ENCODE measurements at places on chromosomes 4 and X. TPM values are rescaled to one million over a fixed set of nuclear protein-coding genes. Genes with fewer than 3 reads are reported as not detected.
A peak's percentile ranks its signal among the peaks of the same experiment; 100 is the strongest.

Gene USP51
- total RNA-seq: 3.5 TPM

Gene EXOC1L
- not detected for total RNA-seq

Gene DCAF4L1
- 0.12 TPM for total RNA-seq

DNA sequence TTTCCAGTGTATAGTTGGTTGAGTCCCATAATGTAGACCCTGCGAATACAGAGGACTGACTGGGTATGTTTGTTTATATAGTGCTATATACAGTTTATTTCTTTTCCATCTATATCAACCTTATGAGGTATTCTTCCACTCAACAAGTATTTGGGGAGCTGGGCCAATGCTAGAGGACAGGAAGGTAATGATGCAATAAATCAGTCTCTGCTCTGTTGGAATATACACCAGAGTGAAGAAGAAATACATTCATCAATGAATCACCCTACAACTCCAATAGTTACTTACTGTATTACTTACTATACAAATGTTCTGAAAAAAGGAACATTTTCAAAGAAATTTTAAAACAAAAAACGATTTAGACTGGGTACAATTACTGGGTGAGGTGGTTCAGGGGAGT is 2.1 kb upstream of the ARSJ start:
- no peak overlapping the region for H3K4me3 ChIP-seq
- no peak for DNase-seq

- no peak for DNase-seq
- H3K4me1 ChIP-seq: peaks cover 21% of the 10 kb centered on the region
- peaks cover 31% of the 10 kb centered on the region for H3K36me3 ChIP-seq
- H3K4me3 ChIP-seq: no peak overlapping the region
Observed at GRCh38 chrX:16653424-16653823, 3.5 kb downstream of the S100G start.

DNA sequence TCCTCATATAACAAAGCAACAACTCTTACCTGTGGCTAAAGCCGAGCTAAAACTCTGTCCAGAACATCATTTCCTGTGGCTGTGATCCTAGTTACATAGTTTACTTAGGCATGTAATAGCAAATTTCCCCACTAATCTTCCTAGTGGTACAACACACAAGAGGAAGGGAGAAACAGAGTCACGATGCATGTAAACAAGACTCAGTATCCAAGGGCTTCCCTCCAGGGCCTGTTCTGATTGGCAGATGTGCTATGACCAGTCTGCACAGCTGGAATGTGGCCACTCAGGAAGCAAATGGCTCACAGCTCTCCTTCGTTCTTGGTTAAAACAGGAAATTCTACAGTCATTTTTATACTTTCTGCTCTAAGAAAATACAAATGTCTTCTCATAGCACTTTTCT is 49.2 kb upstream of the PRSS48 start:
- H3K4me1 ChIP-seq: peaks cover 24% of the 10 kb centered on the region
- H3K36me3 ChIP-seq: no peaks in the 10 kb centered on the region
- peak overlapping the region; percentile 95 for H3K27ac ChIP-seq

DNA sequence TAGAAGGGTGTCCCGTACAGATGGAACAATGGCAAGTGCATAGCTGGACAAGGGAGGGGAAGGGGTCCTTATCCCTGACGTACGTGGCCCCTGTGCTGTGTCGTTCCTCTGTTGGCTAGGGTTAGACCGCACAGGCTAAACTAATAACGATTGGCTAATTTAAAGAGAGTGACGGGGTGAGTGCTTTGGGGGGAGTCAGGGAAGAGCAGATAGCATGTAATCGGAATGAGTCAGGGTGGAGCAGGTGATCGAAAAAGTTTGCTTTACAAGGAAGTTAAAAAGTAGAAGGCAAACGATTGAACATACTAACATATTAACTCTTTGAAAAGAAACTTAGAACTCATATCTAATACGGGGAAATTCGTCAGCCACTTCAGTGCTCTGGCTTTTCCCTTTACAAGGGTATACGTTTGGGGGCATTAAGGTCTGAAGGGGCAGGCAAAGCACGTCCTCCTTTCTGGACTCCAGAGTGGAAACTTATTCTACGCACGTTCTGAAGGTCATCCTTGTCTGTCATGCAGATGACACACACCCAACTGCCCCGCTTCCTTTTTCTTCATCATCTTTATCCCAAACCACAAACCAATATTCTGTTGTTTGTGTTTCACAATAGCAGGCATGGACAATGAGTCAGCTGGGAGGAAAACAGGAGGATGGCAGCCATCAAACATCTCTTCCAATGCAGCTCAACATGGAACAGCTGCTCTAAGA is 10.2 kb upstream of the CRLF2 start:
- no peak for DNase-seq
- no peak overlapping the region for H3K4me3 ChIP-seq
- no peak overlapping the region for H3K27ac ChIP-seq
- H3K36me3 ChIP-seq: no peaks in the 10 kb centered on the region

DNA sequence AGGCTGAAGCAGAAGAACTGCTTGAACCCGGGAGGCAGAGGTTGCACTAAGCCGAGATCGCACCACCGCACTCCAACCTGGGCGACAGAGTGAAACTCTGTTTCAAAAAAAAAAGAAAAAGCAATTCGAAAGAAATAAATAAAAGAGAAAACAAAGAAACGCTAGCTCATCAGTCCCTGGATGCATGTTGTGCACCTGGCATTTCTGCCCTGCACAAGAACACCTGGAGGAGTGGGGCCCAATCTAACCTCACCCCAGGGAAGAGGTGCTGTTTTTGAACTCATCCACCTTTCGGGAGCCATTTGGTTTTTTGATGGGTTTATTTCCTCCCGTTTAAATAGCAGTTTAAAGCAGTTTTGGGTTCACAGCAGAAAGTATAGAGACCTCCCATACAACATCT is 5.7 kb upstream of the MRFAP1 start:
- no peaks in the 10 kb centered on the region for H3K36me3 ChIP-seq
- no peak overlapping the region for H3K4me3 ChIP-seq
- no peak for DNase-seq
- H3K4me1 ChIP-seq: peaks cover 10% of the 10 kb centered on the region

- no peaks in the 10 kb centered on the region for H3K36me3 ChIP-seq
- H3K4me1 ChIP-seq: no peaks in the 10 kb centered on the region
- no peak for DNase-seq
- no peak overlapping the region for H3K4me3 ChIP-seq
- no peaks in the 10 kb centered on the region for H3K27me3 ChIP-seq
Observed at GRCh38 chr4:99861120-99861905, 32.9 kb downstream of the LAMTOR3 start.

GRCh38 chr4:2786794-2787229 is 6.1 kb upstream of the SH3BP2 start:
- H3K4me3 ChIP-seq: no peak overlapping the region
- H3K36me3 ChIP-seq: no peaks in the 10 kb centered on the region
- no peak overlapping the region for H3K27ac ChIP-seq
- peaks cover 9% of the 10 kb centered on the region for H3K27me3 ChIP-seq
- no peak for DNase-seq

DNA sequence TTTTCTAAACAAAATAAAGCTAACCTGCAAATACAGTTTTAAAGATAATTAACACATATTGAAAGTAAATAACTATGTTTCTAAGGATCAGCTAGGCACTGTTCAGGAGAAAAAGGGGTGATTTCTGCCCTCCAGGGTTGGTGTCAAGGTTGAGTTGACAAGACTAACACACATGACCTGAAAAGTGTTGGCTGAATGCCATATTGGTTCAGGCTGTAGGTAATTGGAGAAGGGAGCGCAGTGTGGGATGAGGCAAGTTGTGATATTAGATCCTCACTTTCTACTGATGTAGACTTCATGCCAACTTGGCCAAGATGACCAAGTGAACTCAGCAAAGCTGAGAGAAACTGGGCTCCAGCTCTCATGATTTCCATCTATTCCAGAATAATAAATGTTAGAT is 42.2 kb downstream of the PPM1K start:
- DNase-seq: no peak
- no peak overlapping the region for H3K4me3 ChIP-seq
- H3K27ac ChIP-seq: no peak overlapping the region
- H3K4me1 ChIP-seq: no peaks in the 10 kb centered on the region

GRCh38 chr4:184444953-184445309 is 29.4 kb downstream of the IRF2 start:
- H3K4me3 ChIP-seq: no peak overlapping the region
- no peak overlapping the region for H3K27ac ChIP-seq
- H3K4me1 ChIP-seq: peaks cover 43% of the 10 kb centered on the region
- no peak for DNase-seq
- H3K27me3 ChIP-seq: no peaks in the 10 kb centered on the region
- H3K36me3 ChIP-seq: peaks cover 9% of the 10 kb centered on the region

- no peaks in the 10 kb centered on the region for H3K4me1 ChIP-seq
- H3K36me3 ChIP-seq: no peaks in the 10 kb centered on the region
- no peak overlapping the region for H3K4me3 ChIP-seq
- H3K27ac ChIP-seq: no peak overlapping the region
Observed at GRCh38 chrX:5526191-5526590, 702.5 kb downstream of the NLGN4X start.

DNA sequence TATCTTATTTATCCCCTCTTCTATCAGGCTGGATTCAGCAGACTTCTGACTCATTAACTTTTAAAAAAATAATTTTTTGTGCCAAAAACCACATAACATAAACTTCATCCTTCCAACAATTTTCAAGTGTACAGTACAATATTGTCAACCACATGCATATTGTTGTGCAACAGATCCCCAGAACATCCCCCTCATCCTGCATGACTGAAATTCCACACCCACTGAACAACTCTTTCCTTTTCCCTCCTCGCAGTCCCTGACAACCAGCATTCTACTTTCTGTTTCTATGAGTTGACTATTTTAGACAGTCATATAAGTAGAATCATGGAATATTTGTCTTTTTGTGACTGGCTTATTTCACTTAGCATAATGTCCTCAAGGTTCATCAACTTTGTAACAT is 2.2 kb upstream of the MID2 start:
- H3K27ac ChIP-seq: no peak overlapping the region
- no peaks in the 10 kb centered on the region for H3K36me3 ChIP-seq
- H3K4me3 ChIP-seq: no peak overlapping the region

GRCh38 chr4:163590619-163591264 is 96.3 kb downstream of the TMA16 start:
- DNase-seq: no peak
- no peak overlapping the region for H3K4me3 ChIP-seq
- H3K36me3 ChIP-seq: no peaks in the 10 kb centered on the region
- no peaks in the 10 kb centered on the region for H3K27me3 ChIP-seq
- H3K4me1 ChIP-seq: no peaks in the 10 kb centered on the region

- DNase-seq: no peak
- H3K4me3 ChIP-seq: no peak overlapping the region
- H3K27me3 ChIP-seq: no peaks in the 10 kb centered on the region
- peaks cover 5% of the 10 kb centered on the region for H3K4me1 ChIP-seq
Observed at GRCh38 chr4:139704915-139705485, 39.4 kb downstream of the MGST2 start.

DNA sequence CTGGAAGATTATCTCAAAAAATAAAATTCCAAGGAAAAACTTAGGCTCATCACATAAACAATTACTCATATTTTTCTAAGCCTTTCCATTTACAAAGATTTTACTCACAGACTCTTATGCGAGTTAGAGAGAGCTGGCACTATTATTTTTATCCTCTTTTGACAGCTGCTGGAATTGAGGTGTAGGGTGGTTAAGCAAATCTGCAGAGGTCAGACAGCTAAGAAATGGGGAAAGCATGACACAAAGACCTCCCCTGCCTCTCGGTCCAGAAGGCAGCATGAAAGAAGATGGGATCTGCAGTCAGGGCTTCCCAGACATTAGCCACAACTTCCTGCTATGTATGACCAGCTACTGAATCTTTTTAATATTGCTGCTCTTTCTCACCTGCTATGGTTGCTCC is 89.9 kb upstream of the CPEB2 start:
- H3K36me3 ChIP-seq: no peaks in the 10 kb centered on the region
- H3K4me3 ChIP-seq: no peak overlapping the region
- no peaks in the 10 kb centered on the region for H3K4me1 ChIP-seq
- peaks cover 3% of the 10 kb centered on the region for H3K27me3 ChIP-seq
- no peak overlapping the region for H3K27ac ChIP-seq

DNA sequence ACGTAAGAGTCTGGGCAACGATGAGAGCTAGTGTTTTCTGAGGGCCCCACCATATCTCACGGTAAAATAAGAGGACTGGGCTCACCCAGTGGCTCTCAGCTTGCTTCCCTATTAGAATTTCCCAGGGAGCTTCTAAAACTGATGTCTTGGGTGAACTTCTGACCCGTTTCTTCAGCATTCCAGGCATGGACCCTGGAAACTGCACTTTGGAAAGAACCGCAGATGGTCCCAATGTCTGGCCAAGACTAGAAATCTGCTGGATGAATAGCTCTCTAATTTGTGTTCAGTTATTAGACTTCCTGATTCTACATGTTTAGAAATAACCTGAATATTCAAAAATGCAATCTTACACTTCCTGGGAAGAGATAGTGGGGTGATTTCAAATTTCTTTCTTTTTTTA is 127.8 kb downstream of the ANOS1 start:
- H3K27me3 ChIP-seq: no peaks in the 10 kb centered on the region
- H3K27ac ChIP-seq: no peak overlapping the region
- no peaks in the 10 kb centered on the region for H3K36me3 ChIP-seq
- no peak overlapping the region for H3K4me3 ChIP-seq

GRCh38 chr4:59243038-59243437 is 1957.1 kb upstream of the ADGRL3 start:
- H3K27ac ChIP-seq: no peak overlapping the region
- no peak overlapping the region for H3K4me3 ChIP-seq
- peaks cover 5% of the 10 kb centered on the region for H3K4me1 ChIP-seq
- no peak for DNase-seq
- no peaks in the 10 kb centered on the region for H3K36me3 ChIP-seq

DNA sequence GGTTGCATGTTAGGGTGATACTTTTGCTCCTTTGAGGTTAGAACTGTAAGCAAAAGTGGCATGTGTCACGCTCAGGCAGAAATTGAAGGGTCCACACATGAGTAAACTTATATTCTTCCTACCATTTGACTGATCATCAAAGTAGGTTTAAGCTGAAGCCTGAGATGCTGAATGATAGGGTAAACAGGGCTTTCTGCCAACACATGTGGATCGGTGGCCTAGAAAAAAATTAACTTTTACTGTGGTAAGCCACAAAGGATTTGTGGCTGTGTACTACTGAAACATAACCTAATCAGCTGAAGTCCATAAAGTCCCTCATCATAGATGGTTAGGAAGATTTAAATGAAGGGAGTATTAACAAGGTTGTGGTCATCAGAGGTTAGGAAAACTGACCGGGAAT is 1070.1 kb downstream of the STPG2 start:
- no peak overlapping the region for H3K4me3 ChIP-seq
- no peaks in the 10 kb centered on the region for H3K4me1 ChIP-seq
- H3K27me3 ChIP-seq: no peaks in the 10 kb centered on the region
- no peaks in the 10 kb centered on the region for H3K36me3 ChIP-seq
- no peak overlapping the region for H3K27ac ChIP-seq

GRCh38 chr4:64642936-64643335 is 233.7 kb upstream of the TECRL start:
- no peaks in the 10 kb centered on the region for H3K27me3 ChIP-seq
- no peaks in the 10 kb centered on the region for H3K36me3 ChIP-seq
- H3K4me1 ChIP-seq: no peaks in the 10 kb centered on the region
- no peak overlapping the region for H3K27ac ChIP-seq
- no peak for DNase-seq
